Dorsolateral prefrontal cortex (tissue), 122 donors: ENCODE measurements at places on chromosomes 4 and X. TPM values are rescaled to one million over a fixed set of nuclear protein-coding genes. Genes with fewer than 3 reads are reported as not detected.

CLOCK gene
- total RNA-seq, result 44.5 TPM

DNA sequence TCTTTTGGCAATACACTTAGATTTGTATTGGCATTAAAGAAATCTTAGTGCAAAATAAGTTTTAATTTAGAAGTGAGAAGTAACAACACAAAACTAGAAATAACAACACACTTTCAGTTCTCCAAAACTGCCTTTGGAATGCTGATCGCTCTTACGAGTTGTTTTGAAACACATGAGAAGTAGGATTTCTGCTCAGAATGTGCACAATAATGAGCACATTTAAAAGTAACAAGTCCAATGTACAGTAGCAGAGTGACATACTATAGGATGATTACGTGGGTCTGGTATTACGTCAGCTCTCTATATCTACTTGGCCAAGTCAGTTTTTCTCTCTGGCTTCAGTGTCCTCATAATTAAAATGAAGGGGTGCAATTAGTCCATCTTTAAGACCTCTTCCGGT is 164.8 kb downstream of the CHM start:
- no peak for DNase-seq

- DNase-seq, result peak; percentile 60
Observed at GRCh38 chr4:140238351-140239056, 84.5 kb upstream of the MAML3 start.

DNA sequence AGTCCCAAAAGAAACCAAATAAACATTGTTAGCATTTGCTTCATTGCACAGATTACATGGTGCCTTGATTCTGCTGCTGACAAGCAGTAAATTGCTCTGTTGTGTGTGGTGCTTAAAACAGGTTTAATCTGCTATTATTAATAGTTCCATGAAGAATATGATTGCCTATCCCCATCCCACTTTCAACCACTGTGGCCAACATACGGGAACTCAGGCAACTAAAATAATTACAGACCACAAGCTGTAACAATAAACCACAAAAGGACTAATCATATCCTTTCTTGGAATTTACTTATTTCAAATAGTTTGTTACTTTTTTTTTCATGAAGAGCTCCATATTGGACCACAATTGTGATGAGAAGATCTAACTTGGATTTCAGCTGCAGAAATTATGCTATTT is 131.5 kb downstream of the PACRGL start:
- DNase-seq, result no peak

DNA sequence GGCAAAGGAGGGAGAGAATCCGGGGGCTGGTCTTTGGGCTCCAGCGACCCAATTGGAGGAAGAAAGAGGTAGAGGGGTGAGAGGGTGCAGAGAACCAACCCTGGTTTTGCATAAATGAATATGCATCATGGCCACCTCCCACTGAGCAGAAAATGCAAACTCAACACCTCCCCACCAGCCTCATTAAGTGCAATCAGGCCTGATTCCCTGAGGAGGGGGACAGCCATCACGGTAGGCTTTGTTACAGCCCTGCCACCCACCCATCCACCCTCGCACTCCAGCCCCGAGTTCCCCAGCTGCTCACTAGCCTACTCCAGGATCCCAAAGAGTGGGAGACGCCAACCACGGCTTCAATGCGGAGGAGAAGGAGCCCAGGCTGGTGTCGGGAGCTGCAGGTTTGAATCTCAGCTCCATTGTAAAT is 48.3 kb upstream of the MAN2B2 start:
- DNase-seq, result peak; percentile 40

- DNase-seq, result no peak
Observed at GRCh38 chrX:118495958-118496762, 545 bp downstream of the DOCK11 start.

FRMD7 gene
- total RNA-seq, result not detected

DNA sequence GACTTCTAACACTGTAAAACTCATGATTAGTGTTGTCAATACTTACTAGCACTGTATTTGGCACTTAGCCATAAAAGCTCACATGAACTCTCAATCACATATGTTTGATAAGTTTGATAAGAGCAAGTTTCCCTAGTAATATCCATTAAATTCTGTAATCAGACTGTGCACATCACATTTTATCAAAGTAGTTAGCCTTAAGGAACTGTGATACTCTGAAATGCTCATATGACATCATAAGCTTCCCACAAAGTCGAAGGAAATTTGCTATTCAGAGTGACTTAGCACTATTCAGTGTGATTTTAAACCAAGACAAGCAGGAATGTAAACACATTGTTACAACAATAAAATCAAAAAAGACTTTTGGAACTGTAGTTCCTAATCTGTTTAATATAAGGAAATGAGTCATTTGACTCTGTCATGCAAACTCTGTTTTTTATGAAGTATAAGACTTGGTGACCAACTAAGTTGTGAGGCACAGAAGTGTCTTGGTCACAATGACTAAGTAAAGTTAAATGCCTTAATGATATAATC is 6.7 kb downstream of the SLC7A11 start:
- DNase-seq, result no peak

- no peak for DNase-seq
Observed at GRCh38 chr4:184293552-184293951, 75.9 kb upstream of the ENPP6 start.
